Uterine smooth muscle cell (primary cell): ENCODE measurements at places on chromosomes 11 and 22. TPM values are rescaled to one million over a fixed set of nuclear protein-coding genes. Genes with fewer than 3 reads are reported as not detected.

Gene KCTD14
- 0.62 and 1.00 TPM in 2 replicates for total RNA-seq

Gene MMP27
- not detected in 2 replicates for total RNA-seq

Gene SCARF2
- 18.2 and 36.9 TPM in 2 replicates for total RNA-seq

Gene UPK2
- not detected in 2 replicates for total RNA-seq

Gene P2RX6
- 0.44 and 2.5 TPM in 2 replicates for total RNA-seq

Gene RPS6KA4
- 39.7 and 58.7 TPM in 2 replicates for total RNA-seq

Gene SLC22A8
- under 0.01 TPM in 1 of 2 replicates, not detected in the other for total RNA-seq

Gene KCNE3
- 0.22 and 5.2 TPM in 2 replicates for total RNA-seq

Gene OR2AT4
- not detected in 2 replicates for total RNA-seq

Gene COX8A
- 307 and 311 TPM in 2 replicates for total RNA-seq

Gene INTS4
- total RNA-seq, result 40.6 and 42.6 TPM in 2 replicates

Gene MMP1
- total RNA-seq, result 221 and 608 TPM in 2 replicates

Gene HEPN1
- total RNA-seq, result not detected in 2 replicates

Gene ISX
- total RNA-seq, result not detected in 2 replicates

Gene CCDC90B
- 52.3 and 69.4 TPM in 2 replicates for total RNA-seq

Gene POU2AF1
- total RNA-seq, result not detected in 2 replicates

Gene BATF2
- 0.50 and 0.77 TPM in 2 replicates for total RNA-seq

Gene PRAME
- 0.25 TPM in 1 of 2 replicates, not detected in the other for total RNA-seq

Gene KRTAP5-2
- total RNA-seq, result not detected in 2 replicates

Gene PRRG4
- 0.12 and 0.22 TPM in 2 replicates for total RNA-seq

Gene TMEM121B
- under 0.01 and 0.11 TPM in 2 replicates for total RNA-seq

Gene CCDC116
- total RNA-seq, result 0.22 and 0.25 TPM in 2 replicates

Gene GLYAT
- not detected in 2 replicates for total RNA-seq

Gene MS4A6E
- not detected in 2 replicates for total RNA-seq

Gene APOBEC3C
- 8.2 and 8.5 TPM in 2 replicates for total RNA-seq

Gene TEX54
- not detected in 2 replicates for total RNA-seq

Gene MPPED2
- under 0.01 and 0.22 TPM in 2 replicates for total RNA-seq

Gene PTGDR2
- 0.11 and 0.12 TPM in 2 replicates for total RNA-seq

Gene MS4A2
- not detected in 2 replicates for total RNA-seq

Gene CARNS1
- total RNA-seq, result under 0.01 and 0.12 TPM in 2 replicates

Gene PYGM
- total RNA-seq, result 0.33 and 0.87 TPM in 2 replicates

Gene OR1S1
- total RNA-seq, result 0.12 TPM in 1 of 2 replicates, not detected in the other

Gene TMEM191C
- 0.66 and 1.5 TPM in 2 replicates for total RNA-seq

Gene FOLH1
- total RNA-seq, result not detected in 2 replicates

Gene BTG4
- total RNA-seq, result not detected in 2 replicates

Gene CARD18
- total RNA-seq, result not detected in 2 replicates

Gene MS4A5
- total RNA-seq, result not detected in 2 replicates

Gene VSIG2
- total RNA-seq, result 0.22 and 0.50 TPM in 2 replicates

Gene NXPE1
- not detected in 2 replicates for total RNA-seq

Gene OR8G1
- not detected in 2 replicates for total RNA-seq

Gene APOBEC3A
- not detected in 2 replicates for total RNA-seq

Gene ESRRA
- total RNA-seq, result 33.6 and 40.9 TPM in 2 replicates

Gene C22orf42
- not detected in 2 replicates for total RNA-seq

Gene OR8D1
- under 0.01 TPM in 1 of 2 replicates, not detected in the other for total RNA-seq

Gene RFPL2
- not detected in 2 replicates for total RNA-seq

Gene TEAD1
- total RNA-seq, result 102 TPM in 2 replicates

Gene SPTY2D1
- 21.9 and 25.1 TPM in 2 replicates for total RNA-seq

Gene MOV10L1
- total RNA-seq, result 1.7 and 5.1 TPM in 2 replicates

Gene AGBL2
- 0.66 and 1.00 TPM in 2 replicates for total RNA-seq
